Right ventricle myocardium inferior (tissue), 1 donor: ENCODE measurements at places on chromosomes 7 and 10.

DNA sequence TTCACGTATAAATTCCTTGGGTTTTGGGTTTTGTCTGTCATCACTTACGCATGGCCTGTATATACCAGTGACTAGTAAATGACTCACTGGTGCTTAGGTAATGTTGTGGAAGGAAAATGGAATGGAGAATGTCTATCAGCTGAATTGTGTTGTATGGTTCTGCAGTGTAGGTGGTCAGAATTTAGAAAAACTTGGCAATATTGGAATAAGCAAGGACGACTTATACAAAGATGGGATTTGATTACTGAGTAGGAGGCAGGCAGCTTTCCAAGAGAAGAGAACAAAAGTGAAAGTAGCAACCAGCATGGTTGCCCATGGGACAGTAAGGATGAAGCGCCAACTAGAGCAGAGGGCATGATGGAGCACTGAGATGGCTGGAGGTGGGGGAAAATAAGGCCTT, 168.6 kb upstream of the CSTF2T start:
- DNase-seq, result no peak

DNA sequence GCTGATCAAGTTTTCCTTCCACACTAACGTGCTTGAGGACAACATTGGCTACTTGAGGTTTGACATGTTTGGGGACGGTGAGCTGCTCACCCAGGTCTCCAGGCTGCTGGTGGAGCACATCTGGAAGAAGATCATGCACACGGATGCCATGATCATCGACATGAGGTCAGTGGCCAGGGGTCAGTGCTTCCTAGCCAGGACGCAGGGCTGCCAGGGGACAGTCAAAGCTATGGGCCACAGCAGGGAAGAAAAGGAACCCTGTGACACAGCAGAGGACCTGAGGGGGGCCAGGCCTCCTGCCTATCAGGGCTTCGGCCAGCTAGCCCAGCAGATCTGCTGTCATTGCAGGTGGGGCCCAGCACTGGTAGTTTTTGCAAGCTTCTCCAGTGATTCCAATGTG, 5.2 kb downstream of the RBP3 start:
- no peak for DNase-seq

GRCh38 chr7:92251181-92251580, 5.4 kb downstream of the ANKIB1 start:
- no peak for DNase-seq

DNA sequence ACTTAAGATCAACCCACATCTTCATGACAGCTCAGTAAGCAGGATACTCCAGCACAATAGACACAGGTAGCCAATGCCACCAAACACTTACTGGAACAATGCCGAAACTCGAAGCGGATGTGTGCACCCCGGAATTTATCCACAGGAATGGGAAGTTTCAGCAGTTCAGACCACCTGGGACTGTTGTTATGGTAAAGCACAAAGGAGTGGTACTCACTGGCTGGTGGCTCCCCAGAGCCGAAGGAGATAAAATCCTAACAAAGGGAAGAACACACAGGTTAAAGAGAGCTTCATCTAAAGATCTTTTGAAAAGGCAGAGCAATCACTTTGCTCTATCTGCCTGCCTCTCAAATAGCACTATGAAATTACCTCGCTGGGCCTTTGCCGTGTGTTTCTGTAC, 305.9 kb downstream of the DOCK4 start:
- DNase-seq, result no peak

GRCh38 chr10:113240736-113241135, 290.7 kb downstream of the TCF7L2 start:
- DNase-seq, result no peak

- DNase-seq, result no peak
Observed at GRCh38 chr10:28284126-28284525, 18.7 kb downstream of the MPP7 start.

DNA sequence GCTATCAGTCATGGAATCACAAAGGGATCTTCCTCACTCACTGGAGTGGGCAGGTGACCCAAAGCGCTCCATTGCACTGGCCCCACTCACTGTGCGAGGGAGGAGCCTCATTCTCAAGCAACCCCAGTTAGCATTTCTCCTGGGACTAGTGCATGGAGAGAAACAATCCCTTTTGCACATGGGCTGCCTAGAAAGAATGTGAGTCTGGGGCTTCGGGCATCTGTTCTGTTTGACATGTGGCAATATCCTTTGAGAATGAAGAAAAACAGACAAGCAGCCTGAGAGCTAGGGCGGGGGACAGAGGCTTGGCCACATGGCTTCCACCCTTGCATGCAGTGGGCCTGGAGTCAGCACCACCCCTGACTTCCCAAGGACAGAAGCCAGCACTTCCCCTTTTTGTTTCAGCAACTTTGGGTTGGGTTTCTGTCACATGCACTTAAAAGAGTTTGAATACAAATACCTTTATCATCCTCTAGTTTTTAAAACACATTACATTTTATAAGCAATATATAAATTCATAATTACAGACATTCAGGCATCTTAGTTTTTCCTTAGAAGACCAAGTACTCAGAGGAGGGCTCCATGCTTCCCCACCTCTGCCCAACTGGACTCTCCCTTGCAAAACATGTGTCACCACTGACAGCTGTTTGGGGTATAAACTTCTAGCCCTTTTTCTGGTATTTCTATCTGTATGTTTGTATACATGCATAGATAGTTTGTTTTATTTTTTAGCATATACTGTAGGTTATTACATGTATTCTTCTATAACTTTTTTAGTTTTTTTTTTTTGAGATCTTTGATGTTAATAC, 73.8 kb downstream of the RBM20 start:
- DNase-seq, result no peak
